ENCODE measurements at places on chromosomes 2 and 18.

- no peak for DNase-seq
Observed at GRCh38 chr2:11566383-11566782, 32.5 kb downstream of the GREB1 start.

DNA sequence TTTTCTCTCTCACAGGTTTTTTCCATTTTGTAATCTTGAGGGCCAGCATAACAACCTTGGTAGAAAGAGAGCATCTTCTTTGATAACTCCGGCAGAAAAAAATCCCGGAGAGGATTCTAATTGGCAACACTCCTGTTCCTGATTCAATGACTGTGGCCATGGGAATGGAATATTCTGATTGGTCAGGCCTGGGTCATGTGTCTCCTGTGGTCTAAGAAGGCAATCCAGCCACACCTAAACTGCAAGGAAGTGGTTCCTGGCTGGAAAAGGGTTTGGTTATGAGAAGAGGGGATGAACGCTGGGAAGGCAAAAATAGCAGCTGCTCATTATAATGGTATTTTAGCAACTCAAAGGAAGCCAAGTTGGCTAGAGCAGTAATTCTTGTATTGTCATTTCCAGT lies 24.8 kb upstream of the ZNF638 start:
- DNase-seq = no peak

GRCh38 chr2:44075541-44075940 lies 79.8 kb upstream of the LRPPRC start:
- DNase-seq = no peak

- no peak for DNase-seq
Observed at GRCh38 chr2:49029406-49029805, 124.9 kb downstream of the FSHR start.

DNA sequence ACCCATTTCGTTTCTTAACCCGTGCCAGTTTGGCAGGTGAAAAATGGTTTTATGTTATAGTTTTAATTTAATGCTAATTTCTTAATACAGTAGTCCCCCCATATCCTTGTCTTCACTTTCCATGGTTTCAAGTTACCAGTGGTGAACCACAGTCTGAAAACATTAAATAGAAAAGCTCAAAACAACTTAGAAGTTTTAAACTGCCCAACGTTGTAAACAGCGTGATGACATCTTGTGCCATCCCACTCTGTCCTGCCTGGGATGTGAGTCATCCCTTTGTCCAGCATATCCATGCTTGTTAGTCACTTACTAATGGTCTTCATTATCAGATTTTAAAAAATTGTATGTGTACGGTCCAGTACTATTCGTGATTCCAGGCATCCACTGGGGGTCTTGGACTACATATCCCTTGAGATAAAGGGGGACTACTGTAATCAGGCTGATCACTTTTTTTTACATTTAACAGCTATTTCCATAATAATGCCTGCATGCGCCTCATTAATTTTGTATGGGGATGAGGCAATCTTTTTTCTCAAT lies 31.9 kb downstream of the SLC66A3 start:
- DNase-seq = no peak

GRCh38 chr2:197513915-197514314 lies 2.0 kb upstream of the MOB4 start:
- no peak for DNase-seq

- DNase-seq = no peak
Observed at GRCh38 chr2:65425276-65425675, 7.1 kb downstream of the SPRED2 start.

DNA sequence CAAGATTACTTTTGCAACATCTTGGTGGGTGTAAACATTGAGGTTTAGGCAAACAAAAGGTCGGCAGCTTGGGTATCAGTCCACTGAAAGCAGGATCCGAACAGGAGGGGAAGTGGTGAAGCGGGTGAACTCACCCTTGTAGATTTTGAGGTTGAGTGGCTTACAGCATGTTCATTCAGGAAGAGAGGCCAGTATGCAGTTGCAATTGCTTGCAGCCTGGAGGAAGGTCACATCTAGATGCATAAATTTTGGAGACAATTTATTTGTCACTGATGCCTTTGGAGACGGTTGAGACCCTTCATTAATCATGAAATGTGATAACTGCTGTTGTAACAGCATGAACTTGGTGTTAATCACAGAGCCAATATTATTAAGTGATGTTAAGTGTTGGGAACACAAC lies 131.1 kb downstream of the LTBP1 start:
- DNase-seq = no peak

All from stimulated activated CD8-positive, alpha-beta memory T cell treated with anti-CD3 and anti-CD28 coated beads, Interleukin-15, amount 100 ng/mL, for 4 hours (primary cell).